ENCODE measurements at places on chromosomes 7 and 10.

GRCh38 chr7:41824284-41824683 lies 121.4 kb upstream of the INHBA start:
- DNase-seq = no peak

DNA sequence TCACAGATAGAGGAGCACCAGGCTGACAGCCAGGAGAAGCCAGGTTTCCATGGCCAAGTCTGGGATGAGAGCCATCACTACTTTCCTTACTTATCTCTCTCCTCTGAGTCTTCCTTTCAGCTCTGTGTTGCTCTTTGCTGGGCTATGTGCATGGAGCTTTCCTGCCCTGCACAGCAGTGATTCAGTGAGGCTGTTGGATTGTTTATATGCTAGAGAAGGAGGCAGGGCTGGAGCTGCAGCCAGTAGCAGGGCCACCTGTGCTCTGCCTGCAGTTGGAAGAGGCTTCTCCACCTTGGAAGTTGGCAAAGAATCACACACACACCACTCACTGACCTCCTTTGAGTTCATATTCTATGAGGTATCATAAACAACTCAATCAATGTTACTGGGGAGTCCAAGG lies at the start of gene CYP3A4:
TSS of gene CYP3A4 (minus strand) at position 178 of the 400 bp plus-strand sequence. CDS start at position 75, 103 bp downstream.
- no peak for DNase-seq

- DNase-seq = no peak
These were observed 141.6 kb downstream of the PRKAG2 start for GRCh38 chr7:151735186-151735850.

DNA sequence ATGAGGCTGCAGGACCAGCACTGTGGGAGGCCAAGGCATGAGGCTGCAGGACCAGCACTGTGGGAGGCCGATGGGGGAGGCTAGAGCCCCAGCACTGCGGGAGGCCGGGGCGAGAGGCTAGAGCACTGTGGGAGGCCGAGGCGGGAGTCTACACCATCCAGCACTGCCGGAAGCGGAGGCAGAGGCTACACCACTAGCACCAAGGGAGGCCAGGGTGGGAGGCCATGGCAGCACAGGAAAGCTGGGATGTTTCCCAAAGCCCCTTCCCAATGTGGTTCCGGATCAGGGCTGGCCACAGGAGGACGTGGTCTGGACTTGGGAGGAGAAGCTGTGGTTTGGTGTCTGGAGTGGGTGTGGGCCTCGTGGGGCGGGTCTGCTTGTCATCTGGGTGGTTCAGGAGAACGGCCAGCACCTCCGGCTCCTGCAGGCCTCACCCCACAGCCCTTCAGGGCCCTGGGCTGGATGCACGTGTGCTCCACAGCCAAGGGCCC lies 43.6 kb downstream of the PDGFA start:
- no peak for DNase-seq

DNA sequence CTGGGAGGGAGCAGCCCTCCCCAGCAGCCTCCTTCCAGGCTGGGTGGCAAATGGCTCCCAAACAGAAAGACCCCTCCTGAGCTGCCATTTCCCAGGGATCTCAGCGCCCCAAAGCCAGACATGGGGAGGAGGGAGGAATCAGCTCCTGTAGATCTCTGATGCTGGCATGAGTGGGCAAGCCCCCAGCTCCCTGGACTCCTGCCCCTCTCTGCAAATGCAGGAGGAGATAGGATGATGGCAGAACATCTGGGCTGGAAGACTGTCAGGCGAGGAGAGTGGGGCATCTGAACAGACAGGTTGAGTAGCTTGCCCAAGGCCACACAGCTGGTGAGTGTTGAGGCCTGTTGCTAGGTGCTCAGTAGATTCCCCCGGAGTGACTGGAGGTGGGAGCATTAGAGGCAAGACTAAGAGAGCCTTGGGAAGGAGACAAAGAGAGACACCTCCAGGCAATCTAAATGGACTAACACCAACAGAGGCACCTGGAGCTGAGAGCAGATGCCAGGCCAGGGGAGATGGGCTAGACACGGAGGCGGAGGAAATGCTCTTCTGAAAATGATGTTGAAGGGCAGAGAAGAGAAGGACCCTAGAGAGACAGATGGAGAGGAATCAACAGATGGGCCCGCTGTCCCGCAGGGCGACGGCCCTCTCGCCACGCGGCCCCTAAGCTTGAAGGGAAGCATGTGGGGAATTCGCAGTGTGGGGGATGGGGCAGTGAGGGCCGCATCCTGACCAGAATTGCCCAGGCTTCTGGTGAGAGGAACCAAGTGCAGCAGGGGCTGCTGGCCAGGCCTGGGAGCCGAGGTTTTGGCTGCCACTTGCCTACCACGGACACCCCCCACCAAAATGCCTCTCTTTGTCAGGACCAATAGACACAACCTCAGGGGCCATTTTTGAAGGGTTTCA lies 84.8 kb upstream of the LRRC4 start:
- no peak for DNase-seq
